NCI-H2029 treated with DMSO at 0.1 percent for 48 hours (cell line): ENCODE measurements at places on chromosomes 5 and 9.

DNA sequence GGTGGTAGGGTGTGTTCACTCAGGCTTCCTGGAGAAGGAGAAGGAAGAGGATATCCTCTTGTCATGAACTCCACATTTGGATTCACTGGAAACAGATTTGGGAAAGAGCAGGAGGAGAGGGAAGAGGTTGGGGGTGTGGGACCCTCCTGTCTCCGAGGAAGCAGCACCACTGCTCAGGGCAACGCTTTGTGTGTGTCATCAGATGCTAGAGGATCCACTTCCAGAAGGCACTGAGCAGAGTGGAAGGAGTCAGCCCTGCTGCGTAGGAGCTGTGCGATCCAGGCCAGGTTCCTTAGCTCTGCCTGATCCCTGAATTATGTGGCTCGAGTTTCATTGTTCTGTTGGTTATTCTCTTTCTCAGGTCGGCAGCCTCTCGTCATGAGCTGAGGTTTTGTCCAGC is 37.3 kb upstream of the TJP2 start:
- peak; percentile 13 for DNase-seq

- no peak for DNase-seq
These were observed 22.5 kb downstream of the MSANTD3 start for GRCh38 chr9:100449420-100449819.

- DNase-seq: no peak
These were observed 11.5 kb upstream of the PRRX2 start for GRCh38 chr9:129653823-129654553.

- peak; percentile 60 for DNase-seq
These were observed 84.0 kb downstream of the ZFAND5 start for GRCh38 chr9:72280913-72281500.

GRCh38 chr5:81167544-81167943 is 65.6 kb upstream of the CKMT2 start:
- no peak for DNase-seq

- peak; percentile 89 for DNase-seq
These were observed 122.0 kb downstream of the GDNF start for GRCh38 chr5:37717613-37718431.

DNA sequence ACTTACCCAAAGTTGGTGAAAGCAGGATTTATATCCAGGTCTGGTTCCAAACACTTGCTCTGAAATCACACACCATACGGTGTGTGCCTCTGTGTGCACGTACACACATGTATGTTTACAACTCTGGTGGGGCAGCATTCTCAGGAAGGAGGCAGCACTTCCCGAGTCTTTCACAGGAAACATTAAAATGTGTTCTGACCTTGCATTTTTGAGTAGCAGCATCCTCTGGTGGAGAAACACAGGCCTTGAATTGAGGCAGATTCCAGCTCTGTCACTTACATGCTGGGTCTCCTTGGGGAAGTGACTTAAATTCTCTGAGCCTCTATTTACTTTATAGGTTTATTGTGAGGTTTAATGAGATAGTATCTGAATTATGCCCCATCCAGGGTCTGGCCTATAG is 126.4 kb downstream of the RGS3 start:
- DNase-seq: no peak

DNA sequence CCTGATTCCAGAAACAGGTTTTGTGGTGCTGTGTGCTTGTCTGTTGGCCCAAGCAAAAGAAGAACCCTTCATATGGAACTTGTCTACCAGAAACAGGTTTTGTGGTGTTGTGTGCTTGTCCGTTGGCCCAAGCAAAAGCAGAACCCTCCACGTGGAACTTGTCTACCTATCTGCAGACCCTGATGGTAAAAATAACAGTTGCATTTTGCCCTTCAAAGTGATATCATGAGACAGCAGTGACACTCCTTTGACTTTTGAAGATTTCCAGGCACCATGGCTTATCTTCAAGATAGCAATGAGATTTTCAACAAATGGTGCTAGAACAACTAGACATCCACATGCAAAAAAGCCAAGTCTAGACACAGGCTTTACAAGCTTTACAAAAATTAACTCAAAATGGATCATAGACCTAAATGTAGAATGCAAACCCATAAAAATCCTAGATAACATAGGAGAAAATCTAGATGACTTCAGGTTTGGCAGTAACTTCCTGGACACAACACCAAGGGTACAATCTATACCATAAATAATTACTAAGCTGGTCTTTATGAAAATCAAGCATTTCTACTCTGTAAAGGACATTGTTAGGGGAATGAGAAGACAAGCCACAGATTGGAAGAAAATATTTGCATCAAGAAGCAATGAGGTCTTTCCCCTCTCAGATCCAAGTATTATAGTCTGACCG is 16.8 kb downstream of the MACROH2A1 start:
- no peak for DNase-seq

- no peak for DNase-seq
These were observed 9.3 kb downstream of the SLC46A2 start for GRCh38 chr9:112881331-112881730.

- no peak for DNase-seq
These were observed 92.9 kb downstream of the PALM2AKAP2 start for GRCh38 chr9:109872901-109873300.

- peak; percentile 2 for DNase-seq
These were observed 59.2 kb downstream of the RIC1 start for GRCh38 chr9:5688109-5688508.

DNA sequence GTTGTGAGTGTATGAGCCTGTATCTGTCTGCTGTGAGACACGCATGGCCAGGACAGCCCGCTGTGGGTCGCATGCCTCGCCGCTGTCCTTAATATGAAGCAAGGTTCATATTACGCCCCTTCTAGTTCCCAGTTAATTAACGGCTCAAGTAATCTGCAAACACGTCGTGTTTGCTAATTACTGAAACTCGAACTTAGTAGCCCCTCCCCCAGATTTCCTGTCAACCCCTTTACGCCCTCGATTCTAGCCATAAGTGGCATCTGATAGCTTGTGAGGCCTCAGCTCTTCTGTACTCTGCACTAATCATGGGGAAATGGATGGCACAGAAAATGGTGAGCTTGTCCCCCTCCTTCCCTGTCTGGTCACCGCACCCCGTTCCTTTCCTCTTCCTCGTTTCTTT is 116.9 kb upstream of the OTULINL start:
- peak; percentile 93 for DNase-seq

DNA sequence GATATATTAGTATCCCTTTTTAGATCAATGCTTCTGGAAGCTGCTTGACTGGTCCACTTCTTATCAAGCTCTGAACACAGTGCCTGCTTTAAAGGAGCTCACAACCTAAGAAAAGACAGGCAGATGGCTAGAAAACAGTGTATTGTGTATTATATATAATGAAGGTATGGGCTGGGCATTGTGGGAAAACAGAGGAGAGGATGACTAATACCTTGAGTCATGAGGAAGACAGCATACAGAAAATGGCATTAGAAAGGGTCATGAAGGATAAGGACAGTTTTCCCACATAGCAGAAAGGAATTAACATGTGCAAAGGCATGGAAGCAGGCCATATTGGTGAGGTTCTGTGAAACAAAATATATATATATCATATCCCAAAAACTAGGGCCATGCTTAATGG is 309.6 kb downstream of the MLLT3 start:
- DNase-seq: no peak

DNA sequence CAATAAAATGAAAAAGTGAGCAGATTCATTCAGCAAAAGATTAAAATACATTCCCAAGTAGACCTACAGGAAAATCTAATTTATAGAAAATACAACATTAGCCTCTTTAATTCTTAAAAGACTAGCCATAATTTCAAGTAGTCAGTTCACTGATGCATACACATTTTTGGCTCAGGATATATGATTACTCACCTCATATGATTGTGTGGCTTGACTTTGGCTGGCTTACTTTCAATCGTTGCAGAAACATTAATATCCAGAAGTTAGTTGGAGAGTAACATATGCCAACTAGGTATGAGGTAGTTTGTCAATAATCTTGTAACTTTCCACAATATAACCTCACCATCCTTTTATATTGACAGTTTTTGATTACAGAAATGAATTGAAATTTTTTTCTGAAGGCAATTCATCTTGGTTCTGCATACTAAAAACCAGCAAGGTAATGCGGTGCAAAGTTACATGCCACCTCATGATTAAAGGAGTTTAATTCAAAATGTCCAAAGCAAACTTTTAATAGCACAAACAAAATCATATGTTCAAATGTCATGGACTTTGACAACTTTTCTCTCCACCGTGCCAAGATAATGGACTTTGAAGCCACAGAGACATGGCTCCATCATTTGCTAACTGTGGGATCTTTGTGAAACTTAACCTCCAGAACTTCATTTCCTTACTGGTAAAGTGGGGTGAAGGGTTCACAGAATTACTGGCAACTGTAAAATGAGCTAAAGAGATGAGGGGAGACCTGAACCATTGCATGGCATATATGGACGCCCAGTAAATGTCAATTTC is 76.6 kb upstream of the PAM start:
- DNase-seq: no peak
